ENCODE measurements at places on chromosomes 3 and 15.

DNA sequence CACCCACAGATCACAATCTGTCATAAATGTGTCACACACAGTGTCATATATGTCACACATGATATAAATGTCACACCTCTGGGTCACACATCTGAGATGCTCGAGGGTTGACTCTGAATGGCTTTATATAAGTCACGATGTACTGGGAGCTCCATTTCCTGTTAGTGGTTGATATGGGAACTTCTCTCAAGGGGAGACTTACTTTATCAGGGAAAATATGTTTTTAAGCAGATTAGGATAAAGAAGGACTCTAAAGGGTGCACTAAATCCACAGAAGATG lies 83.9 kb upstream of the MEF2A start:
- no peak for DNase-seq

- DNase-seq, result no peak
Observed at GRCh38 chr3:182323898-182324297, 469.4 kb upstream of the ATP11B start.

DNA sequence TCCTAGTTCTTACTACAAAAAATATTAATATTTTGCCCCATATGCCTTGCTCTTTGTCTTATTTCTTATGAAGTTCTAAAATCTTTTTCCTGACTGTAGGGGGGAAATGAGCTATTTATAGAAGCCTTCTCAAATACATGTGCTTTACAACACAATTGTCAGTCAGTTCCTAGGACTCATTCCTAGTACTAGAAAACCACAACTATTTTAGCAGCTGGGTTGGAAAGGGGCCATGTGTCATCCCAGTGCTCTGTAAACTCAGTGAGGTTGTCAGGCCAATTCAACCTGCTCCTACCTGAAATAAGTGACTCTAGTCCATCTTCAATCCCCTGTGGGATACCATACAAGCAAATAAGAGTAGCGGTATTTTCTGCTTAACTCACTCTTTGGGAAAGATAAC lies 153.8 kb downstream of the ULK4 start:
- DNase-seq, result no peak

- DNase-seq, result no peak
Observed at GRCh38 chr15:29563112-29563511, 259.2 kb downstream of the TJP1 start.

GRCh38 chr3:191282251-191283185 lies 46.7 kb upstream of the CCDC50 start:
- no peak for DNase-seq
